Activated T-cell treated with anti-CD3 and anti-CD28 coated beads, Interleukin-2, amount 50 U/mL, for 24 hours (primary cell): ENCODE measurements at places on chromosomes 3 and 15.

- no peak for DNase-seq
Measured at GRCh38 chr3:72240531-72240930, 455.6 kb upstream of the PROK2 start.

GRCh38 chr15:78035321-78035751, 42.2 kb downstream of the TBC1D2B start:
- no peak for DNase-seq

- no peak for DNase-seq
Measured at GRCh38 chr3:160112996-160113395, 112.2 kb upstream of the C3orf80 start.

- no peak for DNase-seq
Measured at GRCh38 chr3:89275001-89275400, 167.6 kb downstream of the EPHA3 start.

DNA sequence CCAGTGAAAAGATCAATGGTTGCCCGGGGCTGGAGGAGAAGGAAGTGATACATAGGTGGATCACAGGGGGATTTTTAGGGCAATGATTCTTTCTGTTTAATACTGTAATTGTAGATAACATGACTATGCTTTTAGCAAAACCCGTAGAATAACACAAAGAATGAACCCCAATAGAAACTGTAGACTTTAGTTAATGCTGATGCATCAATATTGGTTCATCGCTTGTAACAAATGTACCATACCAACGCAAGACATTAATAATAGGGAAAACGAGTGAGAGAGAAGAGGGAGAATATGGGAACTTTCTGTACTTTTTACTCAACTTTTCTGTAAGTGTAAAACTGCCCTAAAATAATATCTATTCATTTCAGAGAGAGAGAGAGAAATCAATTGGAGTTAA, 383.3 kb upstream of the ATP11B start:
- DNase-seq = no peak

DNA sequence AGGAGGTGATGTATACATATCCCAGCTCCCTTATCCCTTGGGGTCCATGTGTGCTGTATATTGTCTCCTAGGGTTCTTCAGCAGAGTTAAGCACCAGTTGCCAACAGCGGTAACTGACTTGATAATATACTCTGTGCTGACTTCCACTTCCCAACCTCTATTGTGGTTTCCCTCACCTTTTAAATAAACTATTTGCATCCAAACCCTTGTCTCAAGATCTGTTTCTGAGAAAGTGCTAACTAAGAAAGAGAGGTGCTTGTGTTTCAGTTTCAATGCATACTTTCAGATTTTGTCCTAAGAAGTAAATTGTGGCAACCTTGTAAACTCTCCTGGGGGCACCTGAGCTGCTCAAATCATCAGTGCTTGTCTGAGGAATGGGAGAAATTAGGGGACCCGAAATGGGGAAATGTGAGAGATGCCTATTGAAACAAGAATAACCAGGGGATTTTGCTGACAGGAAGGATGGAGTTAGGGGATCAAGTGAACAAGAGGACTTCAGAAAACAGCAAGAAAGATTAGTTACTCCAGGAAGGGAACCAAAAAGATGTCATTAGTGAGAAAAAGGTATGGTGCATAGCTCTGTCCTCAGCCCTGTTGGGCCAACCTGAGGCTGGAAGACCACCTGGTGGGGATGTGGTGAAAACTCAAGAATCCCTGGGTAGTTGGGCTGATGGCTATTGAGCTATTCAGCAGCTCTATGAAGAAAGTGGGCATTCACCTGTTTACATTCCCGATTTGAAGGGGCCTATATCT, 50.9 kb upstream of the MRPL3 start:
- no peak for DNase-seq

DNA sequence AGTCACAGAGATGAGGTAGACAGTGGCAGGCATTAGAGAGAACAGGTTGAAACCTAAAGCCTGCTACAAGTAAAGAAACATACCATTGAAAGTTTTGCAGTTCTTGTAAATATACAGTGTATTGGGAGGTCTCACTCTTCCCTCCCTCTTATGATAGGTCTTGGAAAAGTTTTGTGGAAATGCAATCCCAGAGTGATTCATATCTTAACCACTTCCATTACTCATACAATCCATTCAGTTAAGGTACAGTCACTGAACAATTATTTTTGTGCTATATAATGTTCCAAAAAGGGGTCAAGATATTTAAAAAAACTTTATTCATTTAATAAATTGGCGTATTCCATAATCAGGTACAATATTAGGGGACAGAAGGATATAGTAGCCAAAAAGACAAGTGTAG, 737.7 kb upstream of the ALCAM start:
- no peak for DNase-seq

DNA sequence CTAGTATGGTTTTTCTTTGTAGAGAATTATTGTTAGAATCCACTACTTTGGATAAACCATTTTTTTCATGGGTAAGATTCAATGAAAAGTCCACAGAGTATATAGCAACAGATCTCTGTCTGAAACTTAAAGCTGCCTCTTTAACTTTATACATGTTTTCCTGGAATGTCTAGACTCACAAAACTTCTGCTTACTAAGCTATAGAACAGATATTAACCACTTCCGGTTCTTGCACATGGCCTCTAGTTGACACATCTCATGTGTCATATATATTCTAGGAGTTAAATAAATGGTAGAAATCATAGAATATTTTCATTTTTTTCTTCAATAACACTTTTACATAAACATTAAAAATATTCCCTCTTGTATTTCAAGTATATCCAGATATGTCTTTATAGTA, 1693.9 kb downstream of the SI start:
- no peak for DNase-seq

- no peak for DNase-seq
Measured at GRCh38 chr15:85485956-85486567, 105.7 kb downstream of the AKAP13 start.

DNA sequence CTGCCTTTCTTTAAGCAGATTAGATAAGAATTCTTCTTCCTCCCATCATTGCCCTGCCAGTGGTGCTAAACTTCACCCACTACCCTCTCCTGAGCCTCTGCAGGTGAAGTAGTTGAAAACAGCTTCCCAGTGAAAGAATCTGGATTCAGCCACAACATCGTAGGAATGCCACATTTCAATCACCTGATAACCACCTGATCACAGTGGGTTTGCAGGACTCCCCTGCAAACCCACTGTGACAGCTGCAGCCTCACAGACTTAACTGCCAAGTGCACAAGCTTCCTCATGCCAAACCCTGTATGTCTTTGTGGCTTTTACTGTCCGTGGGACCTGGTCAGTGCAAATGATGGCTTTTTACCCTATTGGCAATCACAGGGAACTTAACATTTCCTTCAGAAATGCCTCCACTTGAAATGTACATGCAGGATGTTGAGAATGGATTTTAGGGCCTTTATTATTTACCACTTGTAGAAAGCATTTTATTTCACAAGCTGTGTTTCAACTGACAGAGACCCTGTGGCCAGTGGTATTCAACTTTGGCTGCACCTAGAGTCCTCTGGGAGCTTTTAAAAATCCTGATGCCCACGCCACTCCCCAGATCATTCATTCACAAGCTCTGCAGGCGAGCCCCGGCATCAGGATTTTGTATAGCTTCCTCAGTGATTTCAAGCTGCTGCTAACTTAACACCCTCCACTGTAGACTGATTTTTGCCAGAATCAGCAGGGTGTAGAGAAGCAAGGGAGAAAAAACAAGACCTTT, 49.1 kb downstream of the OXNAD1 start:
- DNase-seq = no peak

DNA sequence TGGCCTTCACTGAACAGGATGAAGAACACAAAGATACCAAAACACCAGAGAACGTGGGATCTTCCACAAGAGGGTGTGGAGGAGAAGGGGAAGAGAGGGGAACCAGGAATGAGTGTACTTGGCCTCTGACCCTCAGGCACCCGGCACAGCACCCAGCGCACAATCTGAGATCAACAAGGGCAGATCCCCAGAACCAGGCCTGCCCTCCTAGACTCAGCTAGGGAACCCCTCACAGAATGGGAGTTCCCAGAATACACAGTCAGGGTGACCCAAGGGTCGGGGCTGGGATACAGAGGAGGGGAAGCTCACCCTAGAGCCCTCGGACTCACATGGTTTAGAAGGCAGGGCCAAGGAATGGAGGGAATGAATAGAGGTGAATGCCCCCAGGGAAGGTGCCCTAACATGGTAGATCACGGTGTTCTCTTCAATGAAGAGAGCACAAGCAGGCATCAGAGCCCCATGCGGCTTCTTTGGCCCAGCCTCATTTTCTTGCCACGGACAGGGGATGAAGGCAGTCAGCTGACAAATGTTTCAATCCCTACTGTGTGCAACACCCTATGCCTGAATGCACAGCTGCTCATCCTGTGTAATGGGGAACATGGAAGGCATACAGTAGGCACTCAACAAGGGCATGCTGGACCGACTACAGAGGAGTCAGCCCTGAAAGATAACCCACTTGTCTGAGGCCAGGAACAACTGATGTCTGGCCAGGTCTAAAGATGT, 13.1 kb downstream of the BMF start:
- no peak for DNase-seq
